Activated CD8-positive, alpha-beta memory T cell treated with anti-CD3 and anti-CD28 coated beads, Interleukin-2, amount 50 U/mL, for 4 hours (primary cell): ENCODE measurements at places on chromosomes 3 and 15.

DNA sequence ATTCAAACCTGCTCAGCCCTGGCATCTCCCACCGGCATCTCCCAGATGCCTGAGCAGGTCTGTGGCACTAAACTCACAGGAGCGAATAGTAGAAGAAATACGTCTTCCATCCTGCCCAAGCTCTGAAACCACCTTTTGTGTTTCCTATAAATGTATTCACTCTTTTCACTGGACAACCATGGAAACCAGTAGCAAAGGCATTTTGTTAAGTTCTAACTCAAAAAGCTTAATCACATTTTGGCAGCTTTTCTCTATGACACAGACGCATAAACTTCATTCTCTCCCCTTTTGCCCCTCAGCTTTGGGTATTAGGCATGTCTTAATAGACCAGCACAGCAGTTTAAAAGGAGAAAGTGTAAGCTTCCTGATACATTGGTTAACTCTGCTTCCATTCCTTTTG is 24.5 kb upstream of the ARNT2 start:
- no peak for DNase-seq

DNA sequence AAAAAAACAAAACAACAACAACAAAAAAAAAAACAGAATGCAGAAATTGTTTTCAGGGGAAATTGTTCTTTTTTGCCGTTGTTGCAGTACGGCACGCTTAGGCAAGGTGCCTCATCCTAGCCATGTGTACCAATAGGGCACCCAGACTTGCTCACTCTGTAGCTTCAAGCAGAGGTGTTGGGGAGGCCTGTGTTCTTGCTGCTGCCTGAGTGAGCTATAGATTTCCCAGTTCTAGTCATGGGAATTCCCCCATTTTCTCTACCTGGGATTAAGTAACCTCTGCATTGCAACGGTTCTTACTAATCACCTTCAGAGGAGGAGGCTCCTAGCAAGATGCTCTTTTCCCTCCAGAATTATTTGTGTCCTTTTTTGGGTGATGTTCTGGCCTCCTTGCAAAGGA is 12.9 kb upstream of the PARL start:
- no peak for DNase-seq

- no peak for DNase-seq
Measured at GRCh38 chr3:139016430-139017048, 4.2 kb downstream of the PRR23B start.

DNA sequence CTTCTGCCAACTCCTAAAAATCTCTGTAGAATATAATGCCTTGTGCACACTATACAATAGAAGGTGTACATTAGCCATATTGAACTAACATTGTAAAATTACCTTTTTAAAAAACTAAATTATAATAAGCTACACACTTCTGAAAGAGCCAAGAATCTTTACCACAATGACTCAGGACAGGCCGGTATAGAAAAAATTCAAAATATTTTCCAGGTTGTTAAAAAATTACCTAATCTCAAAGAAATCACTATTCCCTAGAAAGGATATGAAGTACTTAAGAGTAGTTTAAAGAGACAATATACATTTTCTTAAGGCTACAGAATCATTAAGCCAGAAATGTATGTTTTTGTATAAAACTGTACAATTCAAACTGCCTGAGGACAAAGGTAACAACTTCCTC is 48.5 kb downstream of the TJP1 start:
- no peak for DNase-seq

GRCh38 chr15:25710184-25710583 is 152.9 kb downstream of the ATP10A start:
- DNase-seq = peak; percentile 54

DNA sequence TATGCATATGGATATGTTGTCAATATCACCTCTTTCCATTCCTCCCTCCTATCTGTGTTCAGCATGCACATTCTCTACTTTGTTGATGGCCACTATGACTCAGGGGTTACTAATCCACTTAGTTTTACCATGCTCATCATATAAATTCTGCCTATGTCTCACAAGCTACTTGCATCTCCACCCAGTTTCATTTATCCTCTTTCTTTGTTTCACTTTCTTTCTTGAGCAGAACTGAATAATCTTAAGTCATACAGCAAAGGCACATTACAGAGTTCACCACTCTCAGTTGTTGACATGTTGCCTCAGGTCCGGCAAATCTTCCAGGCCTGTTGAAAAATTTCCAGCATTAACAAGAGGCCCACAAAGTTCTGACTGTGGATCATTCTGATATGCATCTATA is 71.5 kb downstream of the SSR3 start:
- DNase-seq = no peak

DNA sequence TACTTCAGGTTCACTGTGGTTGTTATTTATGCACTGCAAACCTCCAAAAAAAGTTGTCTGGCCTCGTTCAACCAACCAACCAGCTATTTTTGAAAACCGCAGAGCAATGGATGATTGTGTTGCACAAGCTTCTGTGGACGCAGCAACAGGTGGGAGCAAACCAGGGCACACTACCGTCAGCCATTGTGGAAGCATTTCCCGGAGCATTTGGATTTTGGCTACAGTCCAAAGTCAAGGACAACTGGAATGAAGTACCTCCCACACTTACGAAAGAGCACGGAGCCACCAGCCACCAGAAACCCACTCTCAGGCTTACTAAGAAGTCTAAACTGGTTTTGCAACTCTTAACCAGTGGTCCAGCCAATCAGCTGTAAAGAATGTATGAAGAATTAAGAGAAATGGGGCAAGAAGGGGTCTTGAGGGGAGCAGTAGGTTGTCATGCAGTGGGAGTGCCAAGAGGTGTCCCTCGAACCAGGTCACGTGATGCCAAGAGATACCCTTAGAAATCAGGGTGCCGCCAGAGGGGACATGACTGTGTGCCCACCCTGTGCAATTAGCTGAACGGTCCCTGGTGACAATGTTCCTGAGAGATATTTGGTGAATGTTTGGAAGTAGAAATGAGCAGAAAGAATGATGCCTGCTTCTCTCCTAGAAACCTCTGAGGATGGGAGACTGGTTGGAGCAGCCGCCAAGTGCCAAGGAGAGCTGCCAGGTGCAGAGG is 68.9 kb upstream of the PCSK6 start:
- DNase-seq = no peak

GRCh38 chr3:156511987-156512677 is 42.8 kb downstream of the SSR3 start:
- no peak for DNase-seq

DNA sequence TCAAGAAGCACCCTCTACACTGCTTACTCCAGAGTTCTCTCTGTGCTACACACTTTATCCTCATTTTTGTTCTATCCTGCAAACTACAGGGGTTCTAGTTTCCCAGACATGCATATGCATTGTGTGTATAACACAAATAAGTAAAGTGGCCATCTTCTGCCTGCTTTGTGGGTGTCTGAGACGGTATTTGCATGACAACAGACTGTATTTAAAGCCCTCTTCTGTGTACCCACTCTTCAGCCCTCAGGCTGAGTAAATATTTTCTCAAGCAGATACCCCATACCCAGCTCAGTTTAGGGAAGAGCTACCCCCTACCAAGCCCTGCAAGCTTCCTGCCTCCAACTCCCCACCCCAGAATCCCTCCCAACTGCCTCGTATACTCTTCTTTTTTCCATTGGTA is 31.7 kb downstream of the SYNPR start:
- DNase-seq = no peak

DNA sequence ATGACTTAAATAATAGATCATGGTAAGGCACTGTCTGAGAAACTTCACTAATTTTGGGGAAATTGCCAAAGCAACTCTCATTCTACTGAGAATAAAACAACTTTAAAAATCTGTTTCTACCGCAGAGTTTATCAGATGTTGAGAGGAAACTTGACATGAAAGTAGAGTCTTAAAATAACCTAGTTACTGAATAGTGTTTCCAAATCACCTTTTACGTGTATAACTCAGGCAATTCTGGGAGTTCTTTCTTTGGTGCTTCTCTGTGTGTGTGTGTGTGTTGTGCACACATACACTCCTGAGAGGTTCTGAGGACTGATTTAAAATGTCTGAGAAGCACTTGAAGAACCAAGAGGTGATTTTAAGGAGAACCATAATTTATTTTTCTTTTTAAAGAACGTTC is 236.6 kb downstream of the SV2B start:
- no peak for DNase-seq

GRCh38 chr3:187041362-187042307 is 97.7 kb downstream of the RPL39L start:
- DNase-seq = no peak

GRCh38 chr3:143081844-143082778 is 37.5 kb upstream of the CHST2 start:
- DNase-seq = no peak

DNA sequence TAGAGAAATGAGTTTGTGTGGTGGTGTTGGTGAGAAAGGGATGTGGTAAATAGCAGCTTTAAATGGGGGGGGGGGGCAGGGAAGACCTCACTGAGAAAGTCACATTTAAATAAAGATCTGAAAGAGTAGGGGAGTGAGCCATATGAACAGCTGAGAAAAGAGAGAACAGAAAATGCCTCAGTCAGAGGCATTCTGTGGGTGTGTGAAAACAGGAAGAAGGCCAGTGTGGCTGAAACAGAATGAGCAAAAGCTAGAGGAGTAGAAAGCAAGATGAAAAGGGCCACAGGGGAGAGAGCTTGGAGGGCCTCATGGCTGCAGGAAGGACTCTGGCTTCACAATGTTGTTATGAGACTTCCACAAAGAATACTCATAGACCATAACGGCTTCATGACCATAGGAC is 783.3 kb downstream of the ZPLD1 start:
- DNase-seq = no peak

- no peak for DNase-seq
Measured at GRCh38 chr15:93882141-93882540, 349.2 kb upstream of the MCTP2 start.

GRCh38 chr3:61141227-61141626 is 110.0 kb downstream of the FHIT start:
- no peak for DNase-seq

DNA sequence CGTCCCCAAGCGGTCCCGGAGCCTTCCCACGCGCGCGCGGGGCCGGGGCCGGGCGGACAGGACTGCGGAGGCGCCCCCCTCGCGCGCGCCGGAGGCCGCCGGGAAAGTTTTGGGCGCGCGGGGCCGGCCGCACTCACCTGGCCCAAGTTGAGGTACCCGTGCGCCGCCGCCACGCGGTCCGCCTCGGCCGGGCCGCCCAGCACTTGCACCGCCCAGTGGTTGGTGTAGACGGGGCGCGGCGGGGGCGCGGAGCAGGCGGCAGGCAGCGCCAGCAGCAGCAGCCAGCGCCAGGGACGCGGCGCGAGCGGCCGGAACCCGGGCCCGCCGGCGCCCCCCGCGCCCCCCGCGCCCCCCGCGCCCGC is 289 bp downstream of the PCSK6 start:
- no peak for DNase-seq

DNA sequence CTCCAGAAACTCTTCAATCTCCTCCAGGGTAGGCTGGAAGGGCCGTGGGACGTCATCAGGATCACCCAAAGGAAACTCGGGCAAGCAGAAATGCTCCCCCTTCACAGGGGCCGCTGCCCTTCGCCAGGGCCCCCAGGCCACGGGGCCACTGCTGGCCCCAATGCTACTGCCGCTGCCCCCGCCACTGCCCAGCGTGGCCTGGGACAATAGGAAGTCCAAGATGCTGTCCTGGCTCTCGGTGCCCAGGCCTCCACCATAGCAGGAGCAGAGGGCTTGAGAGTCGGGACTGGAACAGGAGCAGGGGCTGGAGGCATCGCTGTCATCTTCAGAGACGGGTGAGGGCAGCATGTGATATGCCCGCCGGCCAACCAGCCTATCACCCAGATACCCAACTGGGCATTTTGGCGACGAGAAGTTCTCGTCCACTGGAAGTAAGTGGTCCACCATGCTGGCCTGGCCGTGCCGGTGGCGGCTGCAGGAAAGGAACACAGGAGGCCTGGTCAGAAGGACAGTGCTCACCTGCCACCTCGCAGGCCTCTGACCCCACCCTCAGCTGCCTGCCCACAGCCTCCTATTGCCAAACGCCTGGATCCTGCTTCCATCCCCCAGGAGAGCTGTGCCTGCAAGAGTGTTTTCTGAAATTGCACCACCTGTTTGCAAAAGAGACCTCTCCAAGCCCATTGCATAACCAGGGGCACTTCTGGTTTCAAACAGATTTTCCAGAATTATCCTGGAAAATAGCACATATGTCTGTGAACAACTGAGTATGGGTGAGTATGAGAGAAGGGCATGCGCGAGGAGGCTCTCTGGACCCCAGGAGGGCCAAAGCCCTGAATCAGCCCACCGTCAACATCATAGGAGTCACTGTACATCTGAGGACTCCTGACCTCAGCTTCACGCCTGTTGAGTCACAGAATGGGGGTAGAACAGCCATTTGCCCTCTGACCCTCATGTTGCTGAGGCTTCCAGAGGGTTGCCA is 4.4 kb downstream of the KLF15 start:
- peak; percentile 13 for DNase-seq

GRCh38 chr15:74768771-74769342 is 13.0 kb upstream of the CSK start:
- peak; percentile 64 for DNase-seq

DNA sequence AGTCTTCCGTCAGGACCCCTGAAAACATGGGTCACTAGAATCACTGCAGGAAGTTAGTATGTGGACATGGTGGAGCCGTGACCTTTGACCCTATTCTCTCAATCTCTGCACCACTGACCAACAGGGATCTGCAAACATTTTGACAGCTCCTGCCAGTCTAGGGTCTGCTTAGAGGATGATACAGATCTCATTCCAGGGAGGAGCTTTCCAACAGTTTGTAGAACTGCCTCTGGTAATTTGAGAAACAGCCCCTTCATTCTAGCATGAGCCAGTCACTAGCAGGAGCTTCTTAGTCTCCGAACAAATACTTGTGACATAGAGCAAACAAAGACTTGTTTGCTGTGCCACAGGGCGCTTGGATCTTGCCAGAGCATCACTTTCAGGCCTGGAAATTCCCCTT is 270.3 kb upstream of the CFAP20DC start:
- no peak for DNase-seq

DNA sequence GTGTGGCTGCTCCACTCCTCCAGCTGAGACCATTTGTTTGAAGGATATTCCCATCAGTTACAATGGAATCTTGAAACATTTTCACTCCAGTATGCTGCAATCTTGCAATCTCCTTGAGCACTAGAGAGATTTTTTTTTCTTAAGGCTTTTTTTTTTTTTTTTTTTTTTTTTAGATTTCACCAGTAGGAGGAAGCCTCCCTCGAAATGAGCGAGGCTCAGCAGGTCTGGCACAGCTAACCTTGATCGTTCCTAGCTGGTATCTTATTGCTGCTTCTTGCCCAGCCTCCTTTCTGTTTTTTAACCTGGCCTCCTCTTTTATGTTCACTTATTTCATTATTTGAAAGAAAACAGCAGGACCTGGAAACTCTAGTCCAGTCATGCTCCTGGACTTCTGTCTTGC is 48.1 kb downstream of the RAP2B start:
- DNase-seq = no peak

- no peak for DNase-seq
Measured at GRCh38 chr15:81373775-81374395, at the start of gene TMC3. TSS of gene TMC3 (minus strand) at chr15:81374213. CDS start at chr15:81374077, 136 bp downstream.

GRCh38 chr15:67125589-67126502 is 60.4 kb downstream of the SMAD3 start:
- DNase-seq = no peak
